GM12865 (cell line): ENCODE measurements at places on chromosomes 4 and X.

DNA sequence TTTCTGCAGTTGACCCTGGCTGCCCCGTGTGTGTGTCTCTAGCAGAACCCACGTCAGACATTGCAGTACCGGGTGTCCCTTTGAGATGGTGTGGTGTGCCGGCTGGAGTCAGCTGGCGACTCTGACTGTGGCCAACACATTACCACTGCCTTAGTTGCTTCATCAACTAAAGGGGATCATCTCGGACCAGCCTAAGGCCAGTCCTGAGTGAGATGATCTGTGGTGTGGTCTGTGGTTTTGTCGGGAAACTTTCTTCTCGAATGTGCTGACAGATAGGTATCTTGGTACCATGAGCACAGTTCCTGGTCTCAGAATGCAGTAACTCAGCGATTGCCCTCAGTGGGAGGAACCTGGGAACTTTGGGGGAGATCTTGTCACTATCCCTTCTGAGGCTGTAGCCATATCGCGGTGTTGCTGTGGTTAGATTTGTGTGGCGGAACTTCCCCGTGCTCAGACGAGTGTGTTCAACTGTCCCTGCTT, 15.8 kb downstream of the TBC1D14 start:
- DNase-seq: peak; percentile 37

DNA sequence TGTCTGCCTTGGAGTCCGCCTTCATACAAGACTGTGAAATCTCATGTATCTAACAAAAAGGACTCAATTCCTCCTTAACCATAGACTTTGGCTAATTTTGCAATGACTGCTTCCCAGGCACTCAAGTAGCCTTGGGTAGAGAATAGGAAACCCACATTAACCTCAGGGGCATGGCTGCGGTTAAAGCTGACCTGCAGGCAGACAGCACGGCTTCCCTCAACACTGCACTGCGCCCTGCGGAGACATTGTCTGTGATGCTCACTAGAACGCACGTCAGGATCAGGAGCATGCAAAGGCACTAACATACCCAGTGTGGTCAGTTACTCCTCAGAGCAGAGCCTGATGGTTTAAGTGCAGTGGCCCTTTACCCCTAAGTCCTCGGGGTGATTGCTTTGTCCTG, 10.3 kb upstream of the GPR143 start:
- peak; percentile 20 for DNase-seq

- DNase-seq: no peak
These were observed 340 bp downstream of the HNRNPD start for GRCh38 chr4:82373486-82373815.

DNA sequence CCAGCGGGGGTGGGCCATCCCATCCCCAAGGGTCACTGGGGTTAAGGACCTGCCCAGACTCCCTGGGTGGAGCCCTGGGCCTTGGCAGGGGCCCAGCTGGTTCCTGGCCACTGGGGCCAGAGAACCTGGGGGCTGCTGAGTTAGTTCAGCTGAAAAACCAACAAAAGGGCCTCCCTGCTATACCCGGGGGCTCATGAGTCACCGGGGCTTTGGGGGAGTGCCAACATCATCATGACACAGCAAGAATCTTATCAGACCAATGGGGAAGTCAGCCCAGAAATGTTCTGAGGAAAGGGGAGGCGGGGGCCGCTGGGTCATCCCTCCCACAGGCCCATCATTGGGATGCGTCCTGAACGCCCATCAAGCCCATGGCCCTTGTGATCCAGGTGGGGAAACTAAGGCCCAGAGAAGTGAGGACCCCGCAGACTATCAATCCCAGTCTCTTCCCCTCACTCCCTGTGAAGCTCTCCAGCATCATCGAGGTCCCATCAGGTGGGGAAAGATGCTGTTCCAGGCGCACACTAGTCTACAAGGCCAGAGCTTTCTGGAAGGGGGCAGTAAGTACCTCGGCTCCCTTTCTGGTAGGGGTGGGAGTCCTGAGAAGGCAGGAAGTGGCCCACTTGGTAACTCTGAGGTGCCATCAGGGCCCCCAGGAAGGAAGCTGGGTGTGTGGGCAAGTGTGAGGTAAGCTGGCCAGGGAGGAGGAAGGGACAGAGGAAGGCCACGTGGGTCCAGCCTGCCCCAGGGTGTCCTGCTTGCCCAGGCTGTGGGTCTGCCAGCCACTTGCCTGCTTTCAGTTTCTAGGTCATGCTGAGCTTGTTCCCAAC, 4.5 kb downstream of the G6PD start:
- no peak for DNase-seq

DNA sequence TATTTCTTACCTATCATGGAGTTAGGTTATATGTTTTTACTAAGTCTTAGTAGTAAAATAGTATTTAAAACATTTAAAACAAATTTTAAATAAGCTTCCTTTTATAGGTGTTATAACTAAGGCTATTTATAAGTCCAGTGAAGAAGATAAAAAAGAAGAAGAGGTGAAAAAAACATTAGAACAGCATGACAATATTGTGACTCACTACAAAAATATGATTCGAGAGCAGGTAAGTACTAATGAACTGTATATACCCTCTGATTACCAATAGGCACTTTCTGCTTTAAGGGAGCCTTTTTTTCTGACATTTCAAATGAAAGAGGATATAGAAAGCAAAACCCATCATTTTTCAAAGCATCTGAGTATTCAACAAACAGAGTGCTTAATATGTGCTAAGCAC, 76.6 kb downstream of the USO1 start:
- no peak for DNase-seq

GRCh38 chr4:86993909-86994681, 59.3 kb downstream of the AFF1 start:
- no peak for DNase-seq

GRCh38 chr4:38084877-38085711, 124.9 kb downstream of the PTTG2 start:
- no peak for DNase-seq

- DNase-seq: no peak
These were observed 36.3 kb upstream of the PLAC8 start for GRCh38 chr4:83150653-83151330.

GRCh38 chr4:48175328-48175727, 41.3 kb upstream of the TXK start:
- no peak for DNase-seq

- DNase-seq: peak; percentile 26
These were observed 357.8 kb upstream of the SLC7A11 start for GRCh38 chr4:138599965-138600364.

DNA sequence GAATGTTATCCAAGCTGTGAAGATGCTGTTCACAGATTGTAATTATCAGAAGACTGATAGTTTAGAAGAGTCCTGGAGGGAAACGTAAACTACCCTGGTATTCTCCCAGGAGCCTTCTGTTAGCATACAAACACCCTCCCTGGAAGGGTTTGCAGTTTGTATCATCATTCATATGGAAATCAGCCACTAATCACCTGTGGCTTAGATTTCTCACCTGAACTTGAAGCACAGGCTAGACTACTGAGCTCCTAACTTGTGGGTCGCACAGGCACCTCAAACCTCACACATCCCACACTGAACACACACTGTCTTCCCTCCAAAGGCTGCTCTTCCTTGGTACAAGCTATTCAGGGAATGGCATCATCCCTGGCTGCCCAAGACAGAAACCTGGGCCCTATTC, 30.7 kb downstream of the SHISA3 start:
- DNase-seq: no peak

DNA sequence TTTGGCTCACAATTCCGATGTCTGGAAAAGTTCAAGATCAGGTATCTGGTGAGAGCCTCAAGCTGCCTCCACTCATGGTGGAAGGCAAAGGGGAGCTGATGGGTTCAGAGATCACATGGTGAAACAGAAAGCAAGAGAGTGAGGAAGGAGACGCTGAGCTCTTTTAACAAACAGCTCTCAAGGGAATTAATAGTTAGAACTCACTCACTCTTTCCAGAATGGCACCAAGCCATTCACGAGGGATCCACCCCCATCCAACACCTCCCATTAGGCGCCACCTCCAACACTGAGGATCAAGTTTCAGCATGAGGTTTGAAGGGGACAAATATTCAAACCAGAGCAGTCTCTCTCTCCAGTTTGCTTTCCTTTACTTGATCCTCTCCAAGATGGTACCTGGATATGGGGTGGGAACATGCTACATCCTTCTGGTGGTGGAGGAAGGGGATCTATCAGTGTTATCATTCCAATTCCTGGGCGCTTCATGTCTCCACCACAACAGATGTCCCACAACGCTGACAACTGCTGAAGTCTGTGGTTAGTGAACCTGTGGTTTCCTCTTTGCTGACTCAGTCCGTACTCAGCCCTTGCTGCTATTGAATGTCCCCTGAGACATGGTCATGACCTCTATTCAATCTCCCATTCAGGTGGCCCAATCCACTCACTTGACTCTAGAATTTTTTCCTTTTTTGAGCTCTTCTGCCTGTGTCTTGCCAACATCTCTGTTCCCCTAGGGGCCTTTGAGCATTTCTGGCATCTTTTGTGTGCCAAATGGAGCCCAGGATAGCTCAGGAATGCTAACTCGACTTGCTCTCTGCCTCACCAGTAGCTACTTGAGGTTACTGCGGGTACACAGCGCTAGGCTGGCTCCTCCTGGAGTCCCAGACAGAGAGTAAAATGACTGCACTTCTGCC, 395.2 kb downstream of the MID1IP1 start:
- peak; percentile 91 for DNase-seq

DNA sequence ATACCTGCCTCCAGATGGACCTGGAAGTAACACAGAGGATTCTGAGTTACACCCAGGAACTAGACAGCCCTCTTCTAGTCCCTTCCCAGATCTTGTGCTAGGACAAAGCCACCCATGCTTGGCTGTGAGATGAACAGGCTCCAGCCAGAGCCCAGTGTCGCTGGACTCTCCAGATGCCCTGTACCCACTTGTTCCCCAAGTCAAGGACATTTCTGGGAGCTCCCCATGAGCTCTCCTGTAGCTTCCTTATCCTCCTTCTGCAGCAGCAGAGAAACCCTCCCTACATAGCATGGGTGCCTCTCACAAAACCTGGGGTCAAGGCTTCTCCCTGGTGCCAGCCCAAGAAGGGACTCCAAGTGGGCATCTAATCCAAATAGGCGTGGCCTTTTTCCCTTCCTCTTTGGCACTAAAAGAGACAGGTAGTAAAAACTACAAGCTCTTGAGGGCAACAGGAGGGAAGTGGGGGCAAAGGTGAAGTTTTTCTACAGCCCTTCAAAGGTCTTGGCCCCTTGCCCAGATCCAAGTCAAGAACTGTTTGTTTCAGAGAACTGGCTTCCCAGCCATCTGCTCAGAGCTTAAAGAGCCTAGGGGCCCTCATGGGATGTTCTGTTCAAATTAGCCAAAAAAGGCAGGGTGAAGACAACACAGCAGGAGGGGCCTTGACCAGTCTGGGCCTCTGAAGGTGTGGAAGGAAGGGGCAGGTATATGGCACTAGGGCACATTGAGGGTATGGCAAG, 8.5 kb upstream of the ERCC6L start:
- no peak for DNase-seq

GRCh38 chr4:25919676-25920075, 5.7 kb downstream of the SMIM20 start:
- no peak for DNase-seq

DNA sequence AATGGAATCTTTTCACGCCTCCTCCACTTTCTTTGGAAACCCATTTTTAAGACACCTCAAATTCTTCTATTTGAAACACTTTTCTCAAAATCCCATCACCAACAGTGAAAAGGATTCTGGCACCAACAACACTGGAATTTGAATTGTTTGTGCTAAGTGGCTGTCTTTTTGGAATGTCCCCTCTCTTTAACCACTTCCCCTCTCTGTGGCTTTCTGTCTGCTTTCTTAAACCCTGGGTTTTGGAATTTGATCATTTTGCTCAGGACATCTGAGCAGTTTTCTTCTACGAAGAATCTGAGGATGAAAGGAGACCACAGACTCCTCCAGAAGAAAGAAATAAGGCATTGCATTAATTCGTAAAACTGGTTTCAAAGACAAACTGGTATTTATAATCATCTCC, 89.0 kb downstream of the MXRA5 start:
- no peak for DNase-seq

DNA sequence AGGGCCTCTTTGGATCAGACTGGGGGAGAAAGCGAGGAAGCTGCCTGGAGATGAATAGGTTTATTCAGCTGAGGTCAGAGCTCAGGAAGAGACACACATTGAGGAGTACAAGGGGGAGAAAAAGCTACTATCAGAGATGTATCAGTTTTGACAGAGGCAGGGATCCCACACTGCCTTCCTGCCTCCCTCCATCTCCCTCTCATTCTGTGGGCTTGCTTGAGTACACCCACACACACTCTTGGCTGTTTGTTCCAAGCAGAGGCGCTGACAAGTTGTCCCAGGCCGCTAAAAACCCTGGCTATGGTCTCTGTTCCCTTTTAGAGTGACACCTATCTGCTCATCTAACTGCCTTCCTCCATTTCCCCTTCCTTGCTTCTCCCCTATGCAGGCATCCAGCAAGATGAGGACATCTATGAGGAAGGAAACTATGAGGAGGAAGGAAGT, 5.2 kb downstream of the TSPYL2 start:
- no peak for DNase-seq

- DNase-seq: no peak
These were observed 23.6 kb upstream of the RBPJ start for GRCh38 chr4:26297219-26297618.

GRCh38 chr4:1259966-1260365, 11.0 kb upstream of the CTBP1 start:
- DNase-seq: peak; percentile 63

DNA sequence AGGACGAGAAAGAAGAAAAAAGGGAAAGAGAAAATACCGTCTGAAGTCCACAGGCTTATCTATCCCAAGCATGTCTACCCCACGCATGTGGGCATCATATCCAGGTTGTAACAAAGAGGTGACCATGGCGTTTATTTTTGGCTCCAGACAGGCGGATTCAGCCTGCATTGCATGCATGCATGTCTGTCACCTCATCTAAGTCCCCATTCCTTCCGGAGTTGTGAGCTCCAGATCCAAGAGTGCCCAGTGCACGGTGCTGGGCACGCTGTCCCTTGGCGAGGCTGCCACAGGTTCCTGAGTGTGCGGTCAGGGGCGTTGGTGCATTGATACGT, 905 bp upstream of the GALNTL6 start:
- no peak for DNase-seq

GRCh38 chr4:174284487-174284886, 776 bp downstream of the CEP44 start:
- no peak for DNase-seq

DNA sequence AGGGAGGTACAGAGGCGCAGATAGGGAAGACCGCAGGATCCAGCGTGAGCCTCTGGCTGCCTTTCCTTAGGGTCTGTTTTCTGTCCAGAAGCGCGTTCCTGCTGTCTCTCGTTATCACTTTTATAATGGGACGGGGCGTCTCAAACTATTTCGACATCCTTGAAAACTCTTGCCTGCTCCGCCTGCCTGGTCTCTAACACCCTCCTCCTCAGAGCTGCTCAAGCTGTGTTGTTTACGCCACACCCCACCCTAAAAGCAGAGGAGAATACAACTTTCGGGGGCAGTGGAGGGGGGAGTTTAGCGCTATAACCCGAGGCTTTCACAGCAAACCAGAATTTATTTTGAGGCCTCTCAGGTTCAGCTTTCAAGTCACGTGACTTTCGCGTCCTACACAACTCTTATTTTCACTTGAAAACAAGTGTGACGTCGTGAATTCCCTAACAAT, 646 bp upstream of the FAM3A start:
- DNase-seq: no peak
